Ascending aorta (tissue), 2 donors: ENCODE measurements at places on chromosomes 2 and 18. TPM values are rescaled to one million over a fixed set of nuclear protein-coding genes. Genes with fewer than 3 reads are reported as not detected.

ABCG8 gene
- total RNA-seq, result not detected

SPRED2 gene
- total RNA-seq, result 18.5 TPM

UNC50 gene
- total RNA-seq, result 34.4 TPM

SCN7A gene
- 2.9 TPM for total RNA-seq

UGT1A8 gene
- total RNA-seq, result not detected

XIRP2 gene
- 1.2 TPM for total RNA-seq
